ENCODE measurements at places on chromosomes 12 and 14.

DNA sequence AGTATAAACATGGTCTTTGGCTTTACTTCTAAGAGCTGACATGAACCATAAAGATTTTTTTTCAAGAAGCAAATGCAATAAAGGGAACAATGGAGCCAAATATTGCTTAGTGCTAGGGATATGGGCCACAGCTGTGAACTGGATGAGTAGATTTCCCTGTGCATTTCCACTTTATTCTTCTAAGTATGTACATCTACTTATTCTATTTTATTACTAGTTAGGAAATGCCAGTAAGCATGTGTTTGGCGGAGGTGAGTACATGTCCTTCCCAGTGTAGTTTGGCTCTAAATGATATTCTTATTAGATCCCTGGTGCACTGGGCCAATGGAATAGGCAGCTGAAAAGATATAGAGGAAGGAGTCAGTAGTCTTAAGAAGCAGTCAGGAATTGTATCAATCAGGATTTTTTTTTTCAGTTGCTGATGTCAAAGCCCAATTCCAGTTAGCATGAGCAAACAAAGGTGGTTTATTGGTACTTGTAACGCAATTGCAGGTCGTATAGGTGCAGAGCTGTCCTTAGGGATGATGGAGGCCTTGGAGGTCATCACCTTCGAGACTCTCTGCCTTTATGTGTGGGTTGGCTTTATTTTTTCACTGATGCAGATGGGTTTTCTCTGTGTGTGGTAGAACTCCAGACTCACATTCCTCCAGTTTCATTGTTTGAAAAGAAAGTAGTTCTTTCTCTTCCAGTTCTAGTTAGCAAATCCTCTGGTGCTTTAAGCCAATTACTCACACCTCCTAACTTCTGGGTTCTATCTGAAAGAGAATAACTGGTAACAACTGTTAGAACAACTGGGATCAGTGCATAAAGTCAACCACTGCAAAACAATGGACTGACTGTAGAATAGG lies 139.0 kb upstream of the LRIG3 start:
- DNase-seq: no peak

DNA sequence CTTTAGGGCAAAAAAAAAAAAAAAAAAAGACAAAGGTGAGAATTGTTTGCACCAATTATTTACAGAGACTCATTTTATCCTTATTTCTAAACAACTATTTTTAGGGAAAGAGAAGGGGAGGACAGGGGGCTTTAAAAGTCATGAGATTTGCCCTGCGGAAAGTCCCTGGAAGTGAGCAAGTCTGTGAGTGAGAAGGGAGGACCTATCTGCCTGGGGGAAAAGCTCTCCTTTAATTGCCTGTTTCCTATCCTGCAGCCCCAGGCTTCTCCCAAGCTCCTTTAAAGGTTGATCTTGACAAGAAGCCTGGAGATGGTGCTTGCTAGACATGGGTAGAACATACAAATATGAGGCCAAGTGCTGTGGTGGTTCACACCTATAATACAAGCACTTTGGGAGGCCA lies 8.3 kb upstream of the CHST11 start:
- no peak for DNase-seq

- no peak for DNase-seq
Measured at GRCh38 chr12:119229837-119230236, 51.1 kb downstream of the HSPB8 start.

- DNase-seq: no peak
Measured at GRCh38 chr12:6843118-6843902, 2.6 kb downstream of the GNB3 start.

GRCh38 chr14:72739446-72740405 lies 154.2 kb downstream of the DPF3 start:
- DNase-seq: no peak

- DNase-seq: no peak
Measured at GRCh38 chr14:90808759-90809529, 7.3 kb downstream of the TTC7B start.

GRCh38 chr12:55720894-55721444 lies 776 bp downstream of the RDH5 start:
- no peak for DNase-seq

- DNase-seq: no peak
Measured at GRCh38 chr14:100622224-100622623, 35.0 kb upstream of the BEGAIN start.

GRCh38 chr14:56313789-56314188 lies 195.6 kb downstream of the PELI2 start:
- no peak for DNase-seq

- no peak for DNase-seq
Measured at GRCh38 chr12:105978686-105979085, 160.1 kb downstream of the NUAK1 start.
